AML-193 (cell line): ENCODE measurements at places on chromosomes 1 and 21.

DNA sequence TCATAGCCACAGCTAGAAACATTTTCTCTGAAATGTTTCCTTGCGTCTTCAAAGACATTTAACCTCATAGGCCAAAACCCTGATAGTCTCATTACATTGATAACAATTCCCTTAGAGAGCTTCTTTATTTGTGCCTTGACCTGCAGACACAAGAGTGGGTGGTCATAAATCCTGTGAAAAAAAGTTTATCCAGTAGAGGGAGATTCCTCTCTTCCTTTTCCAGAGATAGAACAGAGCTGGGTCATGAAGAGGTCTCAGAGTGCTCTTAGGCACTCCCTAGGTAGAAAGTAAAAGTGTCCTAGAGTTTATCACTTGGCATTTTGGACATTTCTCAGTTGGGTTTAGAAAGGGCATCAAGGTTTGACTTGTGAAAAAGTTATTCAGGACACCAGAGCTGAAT lies 426.1 kb downstream of the NUF2 start:
- DNase-seq: no peak

DNA sequence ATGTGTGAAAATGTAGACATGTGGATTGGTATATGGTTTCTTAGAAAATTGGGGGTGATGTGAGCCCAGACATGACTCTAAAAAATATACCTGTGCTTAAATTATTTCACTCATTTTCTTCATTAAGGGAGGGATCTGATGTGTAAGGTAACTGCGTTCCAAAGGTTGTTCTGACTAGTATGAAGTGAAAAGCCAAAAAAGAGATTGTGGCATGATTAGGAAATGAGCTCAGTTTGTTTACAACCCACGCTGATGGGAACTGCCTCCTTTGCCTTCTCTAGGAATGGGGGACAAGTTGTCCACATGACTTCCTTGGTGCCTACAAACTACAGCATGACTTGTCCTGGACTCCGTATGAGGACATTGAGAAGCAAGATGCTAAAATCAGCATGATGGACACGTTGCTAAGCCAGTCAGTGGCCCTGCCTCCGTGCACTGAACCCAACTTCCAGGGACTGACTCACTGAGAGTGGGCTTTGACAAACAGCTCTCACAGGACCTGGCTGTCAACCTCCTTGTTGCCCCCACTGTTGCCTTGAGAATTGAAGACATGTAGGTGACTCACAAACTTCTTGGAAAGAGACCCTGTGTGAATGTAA lies 8.0 kb downstream of the C1orf50 start:
- no peak for DNase-seq

GRCh38 chr1:202158810-202159533 lies 1.4 kb downstream of the PTPN7 start:
- peak; percentile 14 for DNase-seq

GRCh38 chr1:64569411-64569810 lies 99.5 kb downstream of the CACHD1 start:
- DNase-seq: no peak

GRCh38 chr1:174991473-174991872 lies 8.3 kb upstream of the CACYBP start:
- no peak for DNase-seq

DNA sequence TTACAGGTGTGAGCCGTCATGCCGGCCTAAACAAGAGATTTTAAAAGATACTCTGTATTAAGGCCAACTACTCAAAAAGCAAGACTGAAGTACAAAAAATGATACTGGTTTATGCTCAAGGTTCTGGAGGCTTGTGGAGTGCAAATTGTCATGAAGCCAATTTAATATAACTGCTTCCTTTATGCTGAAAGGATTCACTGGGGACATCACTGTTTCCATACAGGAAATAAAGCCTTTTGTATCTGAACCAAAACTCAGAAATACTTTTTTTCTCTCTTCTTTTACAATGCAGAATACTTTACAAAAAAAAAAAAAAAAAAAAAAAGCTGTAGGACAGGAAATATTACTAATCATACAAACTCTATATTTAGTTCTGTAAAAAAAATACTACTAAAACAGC lies 55.5 kb upstream of the CNN3 start:
- DNase-seq: no peak

- no peak for DNase-seq
Measured at GRCh38 chr21:31034378-31034777, 3.9 kb downstream of the KRTAP19-8 start.

GRCh38 chr1:64231654-64232053 lies 28.2 kb downstream of the UBE2U start:
- no peak for DNase-seq

DNA sequence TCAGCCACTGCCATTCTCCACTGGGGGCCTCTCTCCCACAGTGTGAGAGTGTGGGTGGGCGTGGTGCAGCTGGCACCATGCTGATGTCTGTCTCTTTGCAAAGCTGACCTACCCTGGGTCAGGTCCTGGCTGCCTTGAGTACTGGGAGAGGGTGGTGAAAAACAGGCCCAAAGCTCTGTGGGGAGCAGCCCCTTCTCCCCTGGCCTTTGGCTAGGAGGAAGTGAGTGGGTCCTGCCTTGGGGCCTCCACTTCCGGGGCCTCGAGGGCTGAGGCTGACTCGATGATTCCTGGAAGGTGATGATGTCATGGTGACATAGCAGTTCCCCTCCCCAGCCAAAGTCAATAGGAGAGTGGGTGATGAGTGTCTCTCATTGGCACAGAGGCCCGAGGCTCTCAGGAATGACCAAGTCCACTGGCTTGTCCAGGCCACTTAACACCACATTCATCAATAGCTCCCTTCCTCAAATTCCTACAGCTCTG lies 53.0 kb downstream of the IER5 start:
- DNase-seq: no peak

GRCh38 chr21:40377135-40377534 lies 469.8 kb downstream of the DSCAM start:
- DNase-seq: no peak

- no peak for DNase-seq
Measured at GRCh38 chr1:31228986-31229385, 10.7 kb downstream of the NKAIN1 start.
